ENCODE measurements at places on chromosomes 2 and 18. TPM values are rescaled to one million over a fixed set of nuclear protein-coding genes. Genes with fewer than 3 reads are reported as not detected.

- no peaks in the 10 kb centered on the region for H3K27me3 ChIP-seq
- H3K4me1 ChIP-seq, result peaks cover 11% of the 10 kb centered on the region
- no peak overlapping the region for H3K4me3 ChIP-seq
These were observed 63.8 kb downstream of the RTP5 start for GRCh38 chr2:241933179-241933911.

GRCh38 chr2:128237911-128238697 lies 80.6 kb downstream of the HS6ST1 start:
- DNase-seq, result no peak
- H3K27me3 ChIP-seq, result no peaks in the 10 kb centered on the region
- no peaks in the 10 kb centered on the region for H3K36me3 ChIP-seq
- H3K27ac ChIP-seq, result no peak overlapping the region

GRCh38 chr18:79884294-79884962 lies 67.0 kb downstream of the SLC66A2 start:
- H3K4me3 ChIP-seq, result no peak overlapping the region
- no peak for DNase-seq
- H3K27me3 ChIP-seq, result peaks cover 5% of the 10 kb centered on the region
- H3K27ac ChIP-seq, result no peak overlapping the region
- no peaks in the 10 kb centered on the region for H3K36me3 ChIP-seq
- H3K4me1 ChIP-seq, result no peaks in the 10 kb centered on the region

- peak overlapping the region; percentile 88 for H3K27ac ChIP-seq
- DNase-seq, result no peak
- H3K27me3 ChIP-seq, result no peaks in the 10 kb centered on the region
- no peak overlapping the region for H3K4me3 ChIP-seq
These were observed 74.0 kb downstream of the IL1R2 start for GRCh38 chr2:102065675-102066252.

The ADD2 gene
- polyA plus RNA-seq, result 0.30 TPM

The FKBP7 gene
- 34.7 TPM for polyA plus RNA-seq

Data from SK-N-SH (cell line).